ENCODE measurements at places on chromosomes 3 and 15.
A peak's percentile ranks its signal among the peaks of the same experiment; 100 is the strongest.

DNA sequence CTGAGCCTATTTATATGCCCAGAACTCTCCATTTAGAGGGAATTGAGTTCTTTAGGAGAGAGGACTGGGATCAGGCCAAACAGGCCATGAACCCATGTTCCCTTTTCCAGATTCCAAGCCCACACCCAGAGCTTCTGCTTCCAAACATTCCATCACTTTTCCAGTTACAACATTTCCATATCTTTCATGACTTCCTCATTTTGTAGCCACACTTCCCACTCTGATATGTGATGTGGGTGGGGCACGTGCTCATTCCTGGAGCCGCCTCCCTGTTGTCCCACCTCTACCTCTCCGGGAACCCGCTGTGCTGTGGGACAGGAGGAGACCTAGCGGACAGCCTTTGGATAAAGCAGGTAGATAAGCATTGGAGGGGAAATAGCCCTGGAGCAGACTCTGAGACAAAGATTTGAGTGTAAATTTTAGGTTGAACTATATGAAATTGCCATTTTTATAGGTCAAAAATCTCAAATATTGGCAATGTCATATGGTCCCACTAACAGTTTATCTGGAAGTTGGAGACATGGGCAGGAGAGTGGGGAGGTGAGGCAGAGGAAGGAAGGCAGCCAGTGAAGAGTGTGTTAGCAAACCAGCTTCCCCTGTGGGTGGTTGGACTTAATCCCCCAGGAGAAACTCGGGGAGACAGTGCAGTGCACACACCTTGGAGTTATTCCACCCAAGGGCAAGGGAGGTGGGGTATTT is 31.8 kb downstream of the CYP8B1 start:
- no peaks in the 10 kb centered on the region for H3K36me3 ChIP-seq
- DNase-seq: no peak
- no peaks in the 10 kb centered on the region for H3K27me3 ChIP-seq
- H3K4me1 ChIP-seq: peaks cover 43% of the 10 kb centered on the region
- no peak overlapping the region for H3K4me3 ChIP-seq

GRCh38 chr3:184977796-184978195 is 165.8 kb downstream of the VPS8 start:
- no peak overlapping the region for H3K4me3 ChIP-seq
- peaks cover 6% of the 10 kb centered on the region for H3K4me1 ChIP-seq
- H3K36me3 ChIP-seq: peaks cover 28% of the 10 kb centered on the region
- H3K27ac ChIP-seq: no peak overlapping the region
- H3K27me3 ChIP-seq: no peaks in the 10 kb centered on the region

- DNase-seq: no peak
- H3K27ac ChIP-seq: no peak overlapping the region
- no peak overlapping the region for H3K4me3 ChIP-seq
Observed at GRCh38 chr3:69690-70089, 126.9 kb upstream of the CHL1 start.

DNA sequence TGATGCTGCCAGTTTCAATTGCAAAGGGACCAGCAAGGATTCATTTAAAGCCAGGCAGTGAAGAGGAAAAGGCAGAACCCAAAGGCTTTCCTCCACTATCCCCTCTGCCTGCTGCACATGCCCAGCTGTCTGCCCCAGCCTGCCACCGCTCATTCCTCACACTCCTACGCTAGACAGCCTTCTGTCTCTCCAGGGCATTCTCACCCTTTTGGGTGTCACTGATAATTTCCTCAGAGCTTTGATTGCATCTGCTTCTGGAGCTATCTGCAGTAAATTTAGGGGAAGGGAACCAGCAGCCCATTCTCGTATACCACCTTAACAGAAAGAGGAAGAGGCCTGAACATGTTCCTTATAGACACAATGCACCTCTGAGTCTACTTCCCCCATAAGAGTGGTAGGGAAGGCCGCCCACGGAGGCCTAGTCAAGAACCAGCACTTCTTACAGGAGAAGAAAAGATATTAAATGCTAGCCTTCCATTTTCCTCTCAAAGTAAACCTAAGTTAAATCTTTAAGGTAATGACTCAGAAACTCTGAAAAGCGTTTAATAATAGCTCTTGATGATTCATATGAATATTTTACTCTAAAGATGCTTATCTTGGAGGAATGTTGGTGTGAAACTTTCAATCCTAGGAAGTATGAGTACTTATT is 20.9 kb downstream of the NUDT16 start:
- no peaks in the 10 kb centered on the region for H3K36me3 ChIP-seq
- no peaks in the 10 kb centered on the region for H3K27me3 ChIP-seq
- H3K4me3 ChIP-seq: no peak overlapping the region
- DNase-seq: no peak
- no peaks in the 10 kb centered on the region for H3K4me1 ChIP-seq

DNA sequence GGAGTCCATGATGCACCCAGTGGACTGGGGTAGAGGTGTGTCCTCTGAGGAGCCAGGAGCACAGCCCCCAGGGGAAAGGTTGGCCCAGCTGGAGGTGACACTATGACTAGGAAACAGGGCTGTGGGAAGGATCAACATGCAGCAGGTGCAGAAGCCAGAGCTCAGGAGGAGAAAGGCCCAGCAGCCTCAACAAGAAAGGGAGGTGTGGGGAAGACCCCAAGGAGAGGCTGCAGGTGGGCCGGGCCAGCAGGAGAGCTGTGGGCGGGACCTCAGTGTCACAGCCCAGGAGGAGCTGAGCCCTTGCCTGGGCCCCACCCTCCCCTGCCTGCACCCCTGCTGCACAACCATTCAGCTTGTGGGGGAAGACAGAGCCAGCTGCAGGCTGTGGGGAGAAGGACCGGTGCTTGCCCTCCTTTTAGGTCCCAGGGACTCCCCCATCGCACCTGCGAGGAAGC is 18.4 kb upstream of the KLF13 start:
- H3K36me3 ChIP-seq: no peaks in the 10 kb centered on the region
- H3K27ac ChIP-seq: no peak overlapping the region
- H3K4me1 ChIP-seq: peaks cover 29% of the 10 kb centered on the region
- DNase-seq: peak; percentile 14
- H3K27me3 ChIP-seq: no peaks in the 10 kb centered on the region
- no peak overlapping the region for H3K4me3 ChIP-seq

- no peak for DNase-seq
- no peaks in the 10 kb centered on the region for H3K27me3 ChIP-seq
- no peak overlapping the region for H3K27ac ChIP-seq
- no peaks in the 10 kb centered on the region for H3K36me3 ChIP-seq
- H3K4me1 ChIP-seq: peaks cover 9% of the 10 kb centered on the region
Observed at GRCh38 chr15:100928632-100929280, 9.6 kb downstream of the LRRK1 start.

DNA sequence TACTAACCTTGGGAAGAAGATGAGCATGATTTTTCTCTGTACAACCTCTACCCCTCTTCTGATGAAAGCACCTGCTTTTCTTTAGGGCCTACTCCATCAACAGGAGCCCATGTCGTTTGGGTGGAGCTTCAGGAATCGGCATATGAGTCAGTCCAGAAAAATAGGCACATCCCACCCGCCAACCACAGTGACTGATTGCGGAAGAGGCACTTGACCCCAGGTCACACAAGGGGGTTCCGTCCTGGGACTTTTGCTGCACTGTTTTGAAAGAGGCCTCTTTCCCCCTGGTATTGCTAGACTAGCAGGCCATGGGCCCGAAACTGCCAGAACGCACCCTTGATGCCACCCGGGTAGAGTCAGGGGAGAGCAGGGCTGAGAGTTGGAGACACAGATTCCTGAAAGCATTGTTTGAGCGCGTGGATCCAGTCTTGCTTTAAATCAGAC is 19.3 kb upstream of the NRROS start:
- DNase-seq: no peak
- H3K27me3 ChIP-seq: no peaks in the 10 kb centered on the region
- no peaks in the 10 kb centered on the region for H3K36me3 ChIP-seq
- H3K4me3 ChIP-seq: no peak overlapping the region

- H3K36me3 ChIP-seq: peaks cover 46% of the 10 kb centered on the region
- H3K4me1 ChIP-seq: peaks cover 20% of the 10 kb centered on the region
- H3K27ac ChIP-seq: peak overlapping the region; percentile 71
- H3K4me3 ChIP-seq: no peak overlapping the region
- DNase-seq: peak; percentile 81
Observed at GRCh38 chr3:64150623-64151207, 74.6 kb downstream of the PRICKLE2 start.

GRCh38 chr15:98953000-98953787 is 54.4 kb downstream of the PGPEP1L start:
- DNase-seq: peak; percentile 62
- H3K27ac ChIP-seq: peak overlapping the region; percentile 58
- no peak overlapping the region for H3K4me3 ChIP-seq
- H3K27me3 ChIP-seq: no peaks in the 10 kb centered on the region
- peaks cover 19% of the 10 kb centered on the region for H3K4me1 ChIP-seq
- peaks cover 58% of the 10 kb centered on the region for H3K36me3 ChIP-seq

DNA sequence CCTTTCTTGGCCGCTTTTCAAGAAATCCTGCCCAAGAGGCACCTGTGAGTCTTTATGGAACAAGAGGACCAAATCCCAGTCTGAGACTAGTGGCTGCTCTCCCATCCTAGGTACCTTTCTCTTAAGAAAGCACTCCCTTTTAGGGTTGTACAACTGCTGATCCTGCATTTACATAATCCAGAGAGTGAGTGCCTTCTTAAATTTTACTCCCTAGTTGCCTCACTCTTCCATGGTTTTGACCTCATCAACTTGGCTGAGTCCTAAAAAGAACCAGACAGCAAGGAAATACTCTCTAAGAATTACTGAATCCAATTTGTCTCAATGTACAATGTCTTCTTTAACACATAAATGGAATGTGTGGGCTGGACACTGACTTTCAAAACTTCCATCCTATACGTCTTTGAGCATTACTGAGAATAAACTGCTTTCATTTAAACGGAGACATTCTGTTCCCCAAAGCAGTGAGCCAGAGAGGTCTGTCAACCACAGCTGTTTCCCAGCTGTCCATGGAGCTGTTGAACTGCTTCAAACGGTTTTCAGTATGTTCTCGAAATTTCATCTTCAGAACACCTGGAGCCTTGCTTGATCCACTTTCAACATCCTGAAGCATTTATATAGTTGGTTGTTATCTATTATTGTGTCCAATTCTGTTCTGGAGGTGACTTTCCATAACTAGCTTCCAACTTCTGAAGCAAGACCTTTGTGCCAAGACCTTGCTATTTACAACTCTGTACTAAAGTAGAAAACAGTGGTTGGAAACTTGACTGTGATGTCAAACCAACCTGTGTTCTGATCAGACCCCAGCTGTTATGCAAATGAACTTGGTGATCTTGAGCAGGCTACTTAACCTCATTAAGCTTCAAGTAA is 179.1 kb downstream of the SLC9A9 start:
- no peaks in the 10 kb centered on the region for H3K36me3 ChIP-seq
- no peaks in the 10 kb centered on the region for H3K27me3 ChIP-seq
- H3K4me1 ChIP-seq: no peaks in the 10 kb centered on the region
- H3K4me3 ChIP-seq: no peak overlapping the region
- H3K27ac ChIP-seq: no peak overlapping the region
- no peak for DNase-seq

DNA sequence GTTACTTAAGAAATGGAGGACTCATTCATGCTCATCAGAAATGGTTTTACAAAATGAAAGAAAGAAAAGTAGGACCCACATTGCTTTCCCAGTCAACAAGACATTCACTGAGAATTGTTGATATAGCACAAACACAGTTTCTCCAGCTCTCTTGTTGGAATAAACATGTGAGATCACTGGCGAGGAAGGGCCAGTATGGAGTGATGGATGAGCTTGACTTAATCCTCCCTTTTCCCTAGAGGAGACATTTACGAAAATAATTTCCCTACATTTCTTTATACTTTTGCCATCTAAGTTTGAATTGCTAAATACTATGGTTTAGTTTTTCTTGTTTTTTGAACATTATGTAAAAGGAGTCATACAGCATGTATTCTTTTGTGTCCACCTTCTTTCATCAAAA is 15.9 kb upstream of the UBE3A start:
- no peaks in the 10 kb centered on the region for H3K4me1 ChIP-seq
- H3K36me3 ChIP-seq: no peaks in the 10 kb centered on the region
- no peak for DNase-seq
- H3K27me3 ChIP-seq: no peaks in the 10 kb centered on the region

- H3K36me3 ChIP-seq: no peaks in the 10 kb centered on the region
- no peak overlapping the region for H3K27ac ChIP-seq
- peaks cover 46% of the 10 kb centered on the region for H3K4me1 ChIP-seq
- DNase-seq: no peak
Observed at GRCh38 chr3:123357275-123357674, 91.6 kb downstream of the ADCY5 start.

DNA sequence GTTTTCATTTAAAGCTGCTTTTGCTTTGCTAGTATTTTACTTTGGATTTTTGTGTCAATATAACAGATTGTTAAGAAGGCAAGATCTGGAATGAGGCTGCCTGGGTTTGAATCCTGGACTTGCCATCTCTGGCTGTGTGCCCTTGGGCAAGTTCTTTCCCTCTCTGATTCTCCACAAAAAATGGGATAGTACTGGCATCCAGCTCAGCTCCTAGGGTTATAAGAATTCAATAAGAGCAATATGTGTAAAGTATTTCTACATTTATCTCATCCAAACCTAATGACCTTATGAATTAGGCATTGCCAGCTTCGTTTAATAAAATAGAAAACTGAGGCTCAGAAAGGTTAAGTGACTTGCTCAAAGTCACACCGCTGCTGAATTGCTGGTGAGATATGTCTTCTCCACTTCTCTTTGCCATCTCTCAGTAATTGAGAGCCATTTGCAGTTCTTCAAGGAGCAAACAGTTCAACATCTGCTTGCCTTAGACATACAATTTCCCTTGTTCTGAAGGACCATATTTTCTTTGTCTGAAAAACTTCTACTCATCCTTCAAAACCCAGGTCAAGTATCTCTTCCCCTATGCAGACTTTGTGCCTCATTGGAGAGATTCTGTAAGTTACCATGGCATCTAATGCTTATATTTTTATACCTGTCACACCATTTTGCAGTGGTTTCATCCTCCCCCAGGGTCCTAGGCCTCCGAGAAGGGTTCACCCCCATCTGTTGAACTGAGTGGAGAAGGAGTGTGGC is 80.8 kb upstream of the TLE3 start:
- H3K27ac ChIP-seq: no peak overlapping the region
- no peak overlapping the region for H3K4me3 ChIP-seq
- no peaks in the 10 kb centered on the region for H3K36me3 ChIP-seq
- no peaks in the 10 kb centered on the region for H3K27me3 ChIP-seq
- H3K4me1 ChIP-seq: no peaks in the 10 kb centered on the region
- DNase-seq: no peak
